ENCODE measurements at places on chromosomes 5 and 9. TPM values are rescaled to one million over a fixed set of nuclear protein-coding genes. Genes with fewer than 3 reads are reported as not detected.

DNA sequence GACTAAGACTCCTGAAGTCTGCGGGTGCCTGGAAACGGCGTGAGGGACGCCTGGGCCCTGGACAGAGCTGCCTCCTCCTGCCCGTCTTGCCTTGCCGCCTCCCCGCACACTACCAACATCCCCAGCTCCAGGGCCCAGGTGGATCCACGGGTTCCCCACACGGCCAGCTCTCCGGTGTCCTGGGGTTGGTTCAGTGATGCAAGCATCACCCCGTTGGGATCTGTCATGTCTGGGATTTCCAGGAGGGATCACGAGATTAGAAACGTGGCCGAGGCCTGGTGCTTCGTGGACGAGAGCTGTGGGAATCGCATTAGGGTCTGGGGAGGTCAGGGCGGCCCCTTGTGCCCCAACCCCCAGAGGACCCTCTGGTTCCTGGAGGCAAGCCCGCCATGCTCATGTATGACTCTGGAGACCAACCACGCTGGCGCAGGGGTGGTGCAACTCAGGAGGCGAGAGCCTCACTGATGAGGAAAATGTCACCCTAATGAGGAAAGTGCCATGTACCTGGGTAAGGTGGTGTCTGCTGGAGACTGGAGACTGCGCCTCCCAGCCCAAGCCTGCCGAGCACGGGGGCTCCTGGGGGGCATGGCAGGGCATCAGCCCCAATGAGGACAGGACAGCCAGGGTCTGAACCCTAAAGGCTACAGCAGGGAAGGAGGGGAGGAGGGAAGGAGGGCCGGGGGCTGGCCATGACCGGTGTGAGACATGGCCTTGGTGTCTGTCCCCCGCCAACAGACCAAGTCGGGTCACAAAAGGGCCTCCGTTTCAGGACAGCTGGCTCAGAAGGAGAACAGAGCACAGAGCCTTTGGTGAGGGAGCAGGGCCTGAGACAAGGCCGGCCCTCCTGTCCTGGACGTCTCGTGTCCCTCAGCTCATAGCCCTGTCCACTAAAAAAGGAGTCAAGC, 31.9 kb upstream of the SLC6A19 start:
- DNase-seq: no peak

- DNase-seq: no peak
Observed at GRCh38 chr5:52481201-52481600, 306.5 kb upstream of the ITGA1 start.

GRCh38 chr5:87383216-87383615, 29.5 kb downstream of the CCNH start:
- DNase-seq: no peak

GRCh38 chr9:19969721-19970120, 180.9 kb upstream of the SLC24A2 start:
- no peak for DNase-seq

GRCh38 chr9:135506327-135507103, 6.0 kb downstream of the MRPS2 start:
- DNase-seq: no peak

- DNase-seq: no peak
Observed at GRCh38 chr9:115341426-115341825, 223.5 kb upstream of the TNC start.

- DNase-seq: no peak
Observed at GRCh38 chr5:75460532-75460931, 50.9 kb downstream of the CERT1 start.

PCDHGC5 gene
- polyA plus RNA-seq: 0.39 TPM

- no peak for DNase-seq
Observed at GRCh38 chr9:20307621-20308020, 314.7 kb downstream of the MLLT3 start.

GRCh38 chr5:95959051-95959887, 2.4 kb downstream of the ELL2 start:
- no peak for DNase-seq

TNFSF15 gene
- 10.2 TPM for polyA plus RNA-seq

GRCh38 chr5:68968429-68968828, 125.4 kb upstream of the SLC30A5 start:
- no peak for DNase-seq

DNA sequence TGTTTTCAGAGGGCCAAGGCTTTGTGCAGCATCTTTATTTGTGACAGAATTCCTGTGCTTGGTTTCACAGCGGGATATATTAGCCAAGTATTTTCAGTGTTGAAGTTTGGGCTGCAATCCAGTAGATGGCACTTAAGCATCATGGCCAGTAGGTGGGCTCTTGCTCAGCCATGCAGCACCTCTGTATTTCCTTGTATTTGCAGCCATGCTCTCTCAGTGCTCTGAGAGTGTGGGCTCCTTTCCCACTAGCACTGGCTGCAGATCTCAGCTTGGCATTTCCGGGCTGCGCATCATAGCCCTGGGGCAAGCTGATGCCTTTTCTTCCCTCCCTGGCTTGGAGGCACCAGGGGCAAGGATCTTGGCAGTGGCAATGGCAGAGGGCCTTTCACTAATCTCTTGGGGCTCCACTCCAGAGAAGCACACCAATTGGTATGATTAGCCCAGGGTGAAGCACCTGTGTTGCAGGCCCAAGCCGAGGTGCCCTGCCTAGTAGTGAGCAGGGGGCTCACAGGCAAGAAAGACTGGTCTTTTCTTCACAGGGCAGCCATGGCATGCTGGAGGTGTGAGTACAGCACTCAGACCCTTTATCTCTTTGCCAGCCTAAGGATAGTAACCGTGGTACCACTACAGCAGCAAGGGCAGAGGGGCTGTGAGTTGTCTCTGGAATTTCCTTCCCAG, 48.3 kb downstream of the SLCO6A1 start:
- no peak for DNase-seq

DNA sequence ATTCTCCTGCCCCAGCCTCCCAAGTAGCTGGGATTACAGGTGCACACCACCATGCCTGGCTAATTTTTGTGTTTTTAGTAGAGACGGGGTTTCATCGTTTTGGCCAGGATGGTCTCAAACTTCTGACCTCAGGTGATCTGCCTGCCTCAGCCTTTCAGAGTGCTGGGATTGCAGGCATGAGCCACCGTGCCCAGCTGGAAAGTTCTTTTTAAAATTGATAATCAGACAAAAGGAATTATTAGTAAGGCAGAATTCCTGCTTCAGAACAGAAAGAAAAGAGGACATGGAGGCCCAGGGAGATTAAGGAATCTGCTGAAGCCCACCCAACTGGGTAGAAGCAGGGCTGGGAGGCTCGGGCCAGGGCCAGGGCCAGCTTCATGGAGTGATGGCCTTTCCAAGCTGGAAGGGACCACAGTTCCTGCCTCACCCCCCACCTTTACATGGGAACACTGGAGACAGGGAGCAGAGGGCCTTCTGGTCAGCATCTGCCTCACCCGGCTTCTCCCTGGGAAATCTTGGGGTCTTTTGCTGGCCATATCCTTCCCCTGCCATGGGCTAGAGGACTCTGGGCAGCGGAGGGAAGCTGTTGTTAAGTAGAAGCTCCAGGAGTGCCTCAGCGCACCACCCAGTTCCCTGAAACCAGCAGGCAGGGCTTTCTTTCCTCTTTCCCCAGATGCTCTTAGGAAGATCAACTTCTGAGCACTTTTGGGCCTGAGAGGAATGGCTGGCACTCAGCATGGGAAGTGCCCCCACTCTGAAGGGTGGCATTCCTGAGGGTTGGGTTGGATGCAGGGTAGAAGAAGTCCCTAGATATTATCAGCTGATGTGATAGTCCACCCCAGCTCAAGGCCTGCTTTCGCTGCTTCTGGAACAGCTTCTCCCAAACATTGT, 70.1 kb downstream of the RGS3 start:
- DNase-seq: no peak

AQP3 gene
- 103 TPM for polyA plus RNA-seq

GRCh38 chr5:139821806-139822552, 26.4 kb downstream of the PSD2 start:
- no peak for DNase-seq

DNA sequence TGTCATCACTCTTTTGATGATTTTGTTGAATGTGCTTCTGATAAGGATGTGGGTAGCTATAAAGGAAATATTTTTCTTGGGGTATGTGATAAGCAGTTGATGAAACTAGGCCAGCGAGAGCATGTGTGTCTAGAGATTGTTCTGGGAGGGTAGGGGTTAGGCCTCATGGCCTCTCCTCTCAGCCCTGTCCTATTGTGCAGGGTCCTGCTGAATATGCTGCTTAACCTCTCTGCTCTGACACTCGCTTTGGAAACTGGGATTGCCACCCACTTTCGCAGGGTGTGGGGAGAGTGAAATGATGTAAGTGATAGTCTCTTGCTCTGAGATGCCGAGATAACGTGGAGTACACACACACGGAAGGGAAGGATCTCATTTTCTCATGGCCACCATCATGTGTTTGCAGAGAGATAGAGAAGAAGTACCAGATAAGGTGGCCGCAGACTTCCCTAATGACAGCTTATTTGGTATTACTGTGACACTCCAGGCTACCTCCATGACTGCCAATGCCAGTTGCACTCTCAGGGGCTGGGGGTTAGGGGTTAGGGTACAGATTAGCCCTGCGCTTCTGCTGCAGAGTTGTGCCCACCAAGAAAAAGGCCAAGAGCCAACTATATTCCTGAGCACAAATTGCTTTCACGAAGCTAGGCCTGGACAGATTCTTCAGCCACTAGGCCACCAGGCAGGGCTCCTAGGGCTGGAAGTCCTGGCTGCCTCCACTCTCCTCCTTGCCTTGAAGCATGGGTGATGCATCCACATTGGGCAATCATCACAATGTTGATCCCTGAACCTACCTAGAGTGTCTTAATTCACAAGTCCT, 25.2 kb upstream of the TNFAIP8 start:
- no peak for DNase-seq

DNA sequence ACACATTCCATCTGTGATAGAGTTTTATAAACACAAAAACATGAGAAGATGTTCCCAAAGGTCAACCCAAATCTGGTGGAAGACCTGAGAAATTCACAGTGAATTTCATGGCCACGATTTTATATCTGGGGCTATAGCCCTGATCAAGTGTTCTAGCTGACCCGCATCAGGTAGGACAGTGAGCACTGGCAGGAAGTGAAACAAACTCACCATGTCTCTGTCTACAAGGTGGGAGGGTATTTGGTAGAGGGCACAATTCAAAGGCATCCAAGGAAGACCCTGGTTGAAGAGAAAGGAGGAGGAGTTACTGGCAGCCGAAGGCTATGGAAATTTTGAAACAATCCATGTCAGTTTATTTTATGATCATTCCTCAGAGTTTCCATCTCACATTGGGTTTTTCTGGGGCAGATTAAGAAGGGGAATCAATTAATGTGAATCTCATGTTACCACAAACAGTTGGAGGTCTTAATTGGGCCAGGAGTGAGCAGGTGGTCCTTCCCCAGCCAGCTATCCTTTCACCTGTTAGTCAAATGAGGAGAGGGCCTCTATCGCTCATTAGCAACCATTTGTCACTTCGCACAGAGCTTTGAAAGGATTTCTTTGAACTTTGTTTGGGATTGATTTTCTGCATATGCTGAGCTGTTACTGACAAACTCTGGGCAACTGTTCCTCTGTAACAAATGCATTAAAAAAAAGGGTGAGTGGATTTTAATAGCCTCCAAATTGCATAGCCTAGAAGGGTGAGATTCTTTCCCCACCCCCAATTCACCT, 612.0 kb upstream of the CLINT1 start:
- no peak for DNase-seq

DNA sequence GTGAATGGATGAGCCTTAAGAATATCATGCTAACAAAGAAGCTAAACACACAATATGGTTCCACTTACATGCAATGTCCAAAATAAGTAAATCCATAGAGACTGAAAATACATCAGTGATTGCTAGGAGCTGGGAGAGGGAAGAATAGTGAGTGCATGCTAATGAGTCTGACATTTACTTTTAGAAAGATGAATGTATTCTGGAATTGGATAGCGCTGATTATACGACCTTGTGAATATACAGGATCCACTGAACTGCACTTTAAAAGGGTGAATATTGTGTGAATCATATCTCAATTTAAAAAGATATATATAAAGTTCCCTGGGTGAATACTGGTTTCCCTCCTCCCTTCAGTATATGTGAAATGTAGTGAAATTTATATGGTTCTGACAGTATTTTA, 46.2 kb downstream of the LOX start:
- DNase-seq: no peak

- no peak for DNase-seq
Observed at GRCh38 chr5:10319202-10319851, 11.6 kb upstream of the CMBL start.

- no peak for DNase-seq
Observed at GRCh38 chr9:78778861-78779374, 482.0 kb downstream of the PSAT1 start.

LHX6 gene
- 1.1 TPM for polyA plus RNA-seq

MSANTD3 gene
- 15.1 TPM for polyA plus RNA-seq

- DNase-seq: no peak
Observed at GRCh38 chr5:351084-351920, 29.8 kb downstream of the AHRR start.

- DNase-seq: peak; percentile 47
Observed at GRCh38 chr5:73792687-73793320, 166.8 kb downstream of the ARHGEF28 start.

GRCh38 chr5:11962122-11962521, 57.9 kb upstream of the CTNND2 start:
- no peak for DNase-seq

DNA sequence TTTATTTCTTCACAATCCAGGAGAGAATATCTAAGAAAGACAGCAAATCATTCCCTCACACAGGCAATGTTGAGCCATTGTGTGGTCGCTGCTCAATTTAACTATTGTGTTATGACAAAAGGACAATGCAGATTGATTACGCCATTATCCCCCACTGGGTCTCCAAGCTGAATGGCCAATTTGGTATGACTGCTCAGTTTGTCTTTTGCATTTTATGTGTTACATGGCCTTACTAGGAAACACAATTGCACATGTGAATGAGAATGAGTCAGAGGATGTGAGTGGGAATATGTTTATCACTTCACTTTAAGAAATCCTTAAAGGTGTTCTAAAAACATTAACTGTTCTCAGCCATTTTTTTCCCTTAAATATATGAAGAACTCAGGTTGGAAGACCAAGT, 108.3 kb downstream of the FAM174A start:
- no peak for DNase-seq

- no peak for DNase-seq
Observed at GRCh38 chr9:110065532-110065931, 142.4 kb downstream of the C9orf152 start.

DNA sequence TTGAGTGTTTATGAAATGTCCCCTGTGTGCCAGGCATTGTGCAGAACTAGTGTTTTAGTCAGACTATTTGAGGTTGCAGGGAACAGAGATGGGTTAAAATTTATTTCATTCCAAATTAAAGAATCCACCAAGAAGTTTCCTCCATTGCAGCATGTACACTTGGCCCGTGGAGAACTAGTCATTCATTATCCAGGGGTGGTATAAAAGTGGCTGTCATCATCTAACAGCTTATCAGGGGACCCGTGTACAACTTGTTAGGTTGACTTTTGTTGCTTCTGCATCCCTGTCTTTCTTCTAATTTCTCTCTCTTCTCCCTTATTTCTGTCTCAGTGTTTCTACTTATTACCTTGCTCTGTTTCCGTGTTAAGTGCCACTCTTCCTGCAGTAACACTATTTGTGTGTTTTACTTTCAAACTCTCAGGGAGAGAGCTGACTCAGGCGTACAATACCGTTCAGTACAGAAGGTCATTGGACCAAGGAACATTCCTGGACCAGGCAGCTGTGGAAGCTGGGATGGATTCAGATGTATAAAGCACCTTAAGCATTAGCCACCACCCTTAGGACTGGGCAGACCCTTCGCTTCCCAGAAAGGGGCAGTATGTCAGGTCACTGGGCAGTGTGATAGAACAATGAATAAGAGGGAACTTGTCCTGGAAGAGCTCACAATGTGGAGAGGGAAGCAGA, 36.1 kb downstream of the MAP3K1 start:
- peak; percentile 47 for DNase-seq

GRCh38 chr5:71013575-71013974, 11.6 kb downstream of the NAIP start:
- DNase-seq: no peak

All from large intestine (tissue), 12 donors.